Karpas-422 (cell line): ENCODE measurements at places on chromosomes 6 and 20.

- no peak for DNase-seq
Observed at GRCh38 chr6:99841297-99841696, 152.7 kb downstream of the MCHR2 start.

GRCh38 chr6:137261361-137261760 is 42.2 kb upstream of the IFNGR1 start:
- DNase-seq: no peak

DNA sequence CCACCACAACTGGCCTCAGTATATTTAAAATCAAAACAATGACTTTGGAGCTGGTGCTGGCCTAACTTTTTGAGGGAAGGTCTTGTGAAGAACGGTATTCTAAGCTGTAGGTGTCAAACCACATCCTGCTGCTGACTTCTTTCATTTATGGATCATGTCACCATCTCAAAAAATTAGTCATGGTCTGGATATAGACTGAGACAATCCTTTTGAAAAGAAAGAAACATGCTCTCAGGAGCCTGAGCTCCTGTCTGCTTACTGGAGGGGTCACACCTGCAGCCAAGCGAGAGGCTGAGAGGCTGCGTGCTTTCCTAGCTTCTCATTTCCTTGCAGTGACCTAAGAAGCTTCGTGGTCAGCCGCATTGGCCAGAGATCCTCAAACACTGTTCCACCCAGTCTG is 55.2 kb downstream of the TIAM2 start:
- no peak for DNase-seq

GRCh38 chr20:44465001-44465560 is 10.6 kb upstream of the TTPAL start:
- DNase-seq: no peak

GRCh38 chr20:52766645-52767435 is 205.3 kb upstream of the TSHZ2 start:
- DNase-seq: no peak

DNA sequence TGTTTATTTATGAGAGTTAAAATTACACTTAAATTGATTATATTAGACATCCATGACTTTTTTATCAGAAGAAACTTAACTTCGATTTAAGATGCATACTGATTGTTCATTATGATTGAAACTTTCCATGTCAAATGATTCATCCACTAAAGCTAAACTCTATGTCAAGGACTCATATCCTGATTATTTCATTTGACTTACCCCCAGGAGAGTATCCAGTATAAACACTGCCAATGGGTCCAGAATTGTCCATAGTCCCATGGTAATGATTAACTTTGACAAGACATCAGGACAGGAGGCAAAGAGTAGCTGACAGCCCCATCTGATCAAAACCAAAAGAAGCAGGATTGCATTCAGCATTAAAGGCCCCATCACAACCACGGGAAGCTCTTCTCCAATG is 709.9 kb downstream of the TFAP2A start:
- DNase-seq: no peak
